ENCODE measurements at places on chromosomes 6 and 20. TPM values are rescaled to one million over a fixed set of nuclear protein-coding genes. Genes with fewer than 3 reads are reported as not detected.

The OR2J3 gene
- total RNA-seq: not detected

DNA sequence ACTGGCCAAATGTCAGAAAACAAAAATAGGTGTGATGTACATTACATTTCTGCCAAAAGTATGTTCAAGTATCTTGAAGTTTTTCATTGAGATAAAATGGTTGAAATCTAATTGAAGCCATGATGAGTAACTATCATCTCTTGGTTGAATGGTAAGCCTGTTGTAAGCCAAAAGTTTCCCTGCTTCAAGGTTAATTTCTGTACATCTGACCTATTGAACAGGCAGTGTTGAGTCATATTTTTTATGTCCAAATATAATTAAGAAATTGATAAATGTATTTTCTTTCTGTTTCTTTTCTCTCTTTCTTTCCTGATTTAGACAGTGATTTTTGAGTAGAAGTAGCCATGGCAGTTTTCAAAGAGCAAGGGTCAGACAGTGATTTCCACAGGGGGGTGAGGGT is 4.4 kb downstream of the RREB1 start:
- peaks cover 35% of the 10 kb centered on the region for H3K4me1 ChIP-seq
- H3K27me3 ChIP-seq: no peaks in the 10 kb centered on the region
- DNase-seq: no peak

DNA sequence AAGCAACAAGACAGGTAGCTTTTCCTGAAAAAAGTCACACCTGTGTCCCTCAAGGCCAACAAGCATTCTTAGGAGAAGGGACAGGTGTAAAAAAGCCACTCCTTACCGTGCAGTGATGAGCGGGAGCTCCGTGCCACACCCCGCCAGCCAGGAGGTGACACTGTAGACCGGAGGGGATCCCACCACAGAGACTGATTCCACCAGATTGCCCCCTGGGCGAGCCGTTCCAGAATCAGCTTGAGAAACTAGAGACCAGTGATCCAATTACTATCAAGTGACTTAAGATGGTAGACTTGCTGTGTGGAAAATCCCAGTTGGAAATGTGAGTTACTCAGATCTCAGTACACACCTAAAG is 37.4 kb downstream of the PKHD1 start:
- no peaks in the 10 kb centered on the region for H3K4me1 ChIP-seq
- no peaks in the 10 kb centered on the region for H3K36me3 ChIP-seq
- no peak overlapping the region for H3K27ac ChIP-seq
- H3K4me3 ChIP-seq: no peak overlapping the region

GRCh38 chr6:77764364-77764763 is 111.5 kb downstream of the MEI4 start:
- H3K36me3 ChIP-seq: no peaks in the 10 kb centered on the region
- H3K4me3 ChIP-seq: no peak overlapping the region
- H3K27ac ChIP-seq: no peak overlapping the region
- no peak for DNase-seq
- no peaks in the 10 kb centered on the region for H3K27me3 ChIP-seq

DNA sequence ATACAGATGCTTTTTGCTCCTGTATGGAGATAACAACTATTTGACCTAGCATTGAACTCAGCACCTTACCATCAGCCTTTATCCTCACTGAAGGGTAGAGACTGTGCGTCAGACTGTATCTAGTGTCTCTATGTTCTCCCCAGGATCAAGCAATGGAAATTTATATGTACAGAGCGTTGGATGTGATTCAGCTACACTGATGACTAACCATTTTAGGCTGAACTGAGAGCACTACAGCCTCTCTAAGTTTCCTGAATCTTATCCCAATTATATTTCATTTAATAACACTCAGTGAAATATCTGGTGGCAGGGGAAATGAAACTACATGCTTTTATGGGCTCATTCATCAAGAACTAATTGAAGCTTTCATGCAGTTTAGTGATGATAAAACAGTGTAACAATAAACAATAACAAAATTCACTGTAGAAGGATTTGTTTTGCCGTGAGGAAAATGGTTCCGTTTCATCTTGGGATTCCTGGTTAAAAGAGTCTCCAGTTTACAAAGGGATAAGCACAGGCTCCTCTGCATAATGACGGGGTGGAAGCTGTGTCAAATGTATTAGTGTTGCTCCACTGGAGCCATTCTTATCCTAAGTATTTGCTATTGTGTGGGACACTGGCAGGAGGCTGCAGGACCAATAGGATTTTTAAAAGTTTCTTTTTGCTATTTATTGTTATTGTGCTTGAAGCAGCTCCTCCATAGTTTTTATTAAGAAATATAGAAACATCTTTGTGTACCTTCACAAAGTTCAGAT is 567.6 kb upstream of the MMS22L start:
- H3K36me3 ChIP-seq: no peaks in the 10 kb centered on the region
- H3K4me1 ChIP-seq: no peaks in the 10 kb centered on the region
- no peak overlapping the region for H3K27ac ChIP-seq
- no peak for DNase-seq
- no peaks in the 10 kb centered on the region for H3K27me3 ChIP-seq

DNA sequence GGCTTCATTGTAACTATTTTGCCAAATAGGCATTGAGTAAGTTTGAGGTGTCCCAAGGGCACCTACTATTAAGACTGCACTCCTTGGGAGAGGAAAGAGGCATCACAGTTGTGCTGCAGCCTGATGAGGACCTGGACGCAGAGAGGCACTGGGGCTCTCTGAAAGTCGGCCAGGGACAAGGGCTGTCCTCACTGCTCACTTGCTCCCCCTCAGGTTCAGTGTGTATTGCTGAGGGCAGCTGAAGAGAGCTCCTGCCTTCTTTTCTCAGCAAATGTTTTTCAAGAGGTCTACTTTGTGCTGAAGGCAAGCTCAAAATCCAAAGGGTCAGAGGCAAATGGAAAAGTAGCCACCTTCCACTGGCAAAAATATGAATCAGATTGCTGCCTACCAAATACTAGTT is 331.8 kb downstream of the RIMS1 start:
- H3K27me3 ChIP-seq: no peaks in the 10 kb centered on the region
- H3K4me1 ChIP-seq: no peaks in the 10 kb centered on the region
- no peak overlapping the region for H3K27ac ChIP-seq
- no peak overlapping the region for H3K4me3 ChIP-seq
- no peak for DNase-seq

DNA sequence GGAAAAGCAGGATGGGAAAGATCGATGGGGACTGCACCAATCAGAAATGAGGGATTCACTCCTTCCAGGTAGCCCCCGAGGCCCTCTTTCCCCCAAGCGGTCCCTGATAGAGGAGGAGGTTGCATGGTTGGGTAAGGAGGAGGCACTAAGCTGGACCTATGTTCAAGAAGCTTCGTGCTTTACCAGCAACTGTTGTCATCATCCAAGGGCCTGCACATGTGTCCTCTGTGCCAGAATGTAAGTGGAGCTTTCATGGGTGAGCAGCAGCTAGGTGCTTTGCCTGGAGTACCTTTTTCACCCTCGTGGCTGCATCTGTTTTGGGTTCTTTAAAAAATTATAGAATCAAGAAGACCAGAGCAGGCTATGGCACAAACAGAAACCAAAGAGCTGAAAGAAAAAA is 54.0 kb downstream of the GMPR start:
- H3K4me3 ChIP-seq: no peak overlapping the region
- H3K4me1 ChIP-seq: no peaks in the 10 kb centered on the region
- DNase-seq: no peak
- H3K36me3 ChIP-seq: no peaks in the 10 kb centered on the region
